ENCODE measurements at places on chromosomes 3 and 15.
A peak's percentile ranks its signal among the peaks of the same experiment; 100 is the strongest.

DNA sequence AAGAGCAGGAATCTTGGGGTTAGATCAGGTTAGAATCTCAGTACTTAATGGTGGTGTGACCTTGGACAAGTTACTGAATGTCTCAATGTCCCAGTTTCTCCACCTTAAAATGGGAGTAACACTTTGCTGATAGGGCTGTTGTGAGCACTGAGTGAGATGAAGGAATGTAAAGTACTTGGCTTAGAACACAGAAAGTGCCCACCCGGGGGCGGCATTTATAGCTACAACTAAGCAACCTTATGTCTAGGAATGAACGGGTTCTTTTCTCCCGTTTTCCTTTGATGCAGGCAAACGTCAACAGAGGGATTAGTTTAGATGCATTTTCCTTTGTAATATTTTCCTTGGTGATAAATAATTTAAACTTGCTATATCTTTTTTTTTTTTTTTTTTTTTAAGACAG lies 176.6 kb downstream of the USP13 start:
- DNase-seq = no peak

GRCh38 chr3:194690501-194691372 lies 5.1 kb downstream of the FAM43A start:
- no peak for DNase-seq

DNA sequence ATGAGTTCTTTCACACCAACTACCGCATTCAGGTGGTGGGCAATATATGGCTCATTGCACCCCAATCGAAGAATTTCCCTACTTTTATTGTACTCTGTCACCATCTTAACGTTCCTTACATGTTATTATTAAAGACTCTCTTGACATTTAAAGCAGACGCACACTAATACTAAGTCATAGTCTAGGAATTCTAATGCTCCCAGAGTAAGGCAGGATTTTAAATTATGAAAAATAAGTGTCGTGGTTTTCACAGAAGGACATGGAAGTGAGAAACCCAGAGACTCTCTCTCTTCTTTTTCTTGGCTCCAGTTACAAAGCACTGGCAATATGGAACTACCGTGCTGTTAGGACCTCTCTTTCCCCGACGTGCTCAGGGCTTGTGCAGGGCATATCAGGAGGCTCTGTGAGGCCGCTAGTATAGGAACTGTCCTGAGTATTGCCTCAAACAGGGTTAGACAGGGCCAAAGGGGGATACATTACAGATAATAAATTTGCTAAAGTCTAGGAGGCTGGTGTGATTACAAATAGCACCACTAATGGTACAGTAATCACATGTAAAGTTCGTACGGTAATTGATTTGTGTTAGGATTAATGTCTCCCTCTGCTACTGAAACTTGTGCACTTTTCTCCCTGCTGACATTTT lies 590.8 kb downstream of the FOXP1 start:
- DNase-seq = no peak

DNA sequence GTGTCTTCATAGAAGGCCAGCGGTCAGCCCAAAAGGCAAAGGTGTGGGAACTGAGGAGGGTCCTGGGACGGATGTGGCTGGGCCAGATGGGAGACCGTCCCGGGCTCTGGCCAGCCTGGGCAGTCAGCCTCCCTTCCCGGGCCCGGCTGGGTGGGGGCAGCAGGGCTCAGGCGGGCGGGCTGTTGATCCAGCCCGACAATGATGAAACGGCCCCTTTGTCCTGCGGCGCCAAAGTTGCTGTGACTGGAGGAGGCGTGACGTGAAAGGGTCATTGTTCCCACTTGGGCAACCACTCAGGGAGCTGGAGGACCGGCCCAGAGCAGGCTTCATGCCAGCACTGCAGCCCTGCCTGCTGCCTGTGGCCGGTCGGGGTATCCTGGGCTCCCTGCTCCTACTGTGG lies 16.5 kb downstream of the DUSP7 start:
- DNase-seq = peak; percentile 81

- DNase-seq = no peak
Observed at GRCh38 chr3:22175947-22176346, 424.9 kb upstream of the ZNF385D start.

DNA sequence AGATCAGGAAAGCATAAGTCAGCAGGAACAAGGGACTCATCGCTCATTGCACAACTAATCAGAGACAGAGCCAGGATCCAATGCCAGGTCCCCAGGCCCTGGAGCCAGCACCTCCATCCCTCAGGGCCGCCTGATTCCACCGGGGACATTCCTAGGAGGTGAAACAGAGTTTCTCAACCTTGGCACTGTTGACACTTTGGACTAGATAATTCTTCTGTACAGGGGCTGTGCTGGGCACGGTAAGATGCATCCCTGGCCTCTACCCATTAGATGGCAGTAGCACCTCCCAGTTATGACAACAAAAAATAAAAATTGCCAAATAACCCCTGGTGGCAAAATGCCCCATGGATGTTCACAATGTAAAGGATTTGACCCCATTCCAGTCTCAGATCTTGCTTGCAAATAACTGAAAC lies 127.7 kb downstream of the MTHFS start:
- no peak for DNase-seq

- DNase-seq = no peak
Observed at GRCh38 chr3:136576279-136577009, 175.7 kb downstream of the STAG1 start.

- DNase-seq = no peak
Observed at GRCh38 chr3:79497447-79498111, 270.2 kb downstream of the ROBO1 start.

- no peak for DNase-seq
Observed at GRCh38 chr15:90571063-90571541, 41.4 kb downstream of the CRTC3 start.

GRCh38 chr3:37891227-37891626 lies 29.5 kb downstream of the CTDSPL start:
- no peak for DNase-seq

DNA sequence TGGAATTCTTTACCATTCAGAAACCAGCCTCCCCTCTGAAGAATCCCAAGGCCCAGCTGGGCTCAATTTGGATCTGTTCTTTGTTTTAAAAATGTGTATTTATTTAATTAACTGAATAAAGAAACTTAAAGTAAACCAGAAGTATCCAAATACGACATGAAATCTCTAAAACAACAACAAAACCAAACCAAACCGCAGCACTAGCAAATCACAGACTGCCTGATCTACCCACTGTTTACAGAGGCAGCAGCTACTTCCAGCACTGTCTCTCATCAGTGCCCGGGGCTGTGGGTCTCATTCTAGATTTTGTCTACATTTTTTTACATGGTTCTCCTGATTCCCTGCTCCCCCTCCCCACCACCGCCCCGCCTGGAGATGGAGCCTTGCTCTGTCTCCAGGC lies 2.3 kb downstream of the FLNB start:
- no peak for DNase-seq

- no peak for DNase-seq
Observed at GRCh38 chr3:112354642-112355306, 21.8 kb downstream of the CD200 start.

DNA sequence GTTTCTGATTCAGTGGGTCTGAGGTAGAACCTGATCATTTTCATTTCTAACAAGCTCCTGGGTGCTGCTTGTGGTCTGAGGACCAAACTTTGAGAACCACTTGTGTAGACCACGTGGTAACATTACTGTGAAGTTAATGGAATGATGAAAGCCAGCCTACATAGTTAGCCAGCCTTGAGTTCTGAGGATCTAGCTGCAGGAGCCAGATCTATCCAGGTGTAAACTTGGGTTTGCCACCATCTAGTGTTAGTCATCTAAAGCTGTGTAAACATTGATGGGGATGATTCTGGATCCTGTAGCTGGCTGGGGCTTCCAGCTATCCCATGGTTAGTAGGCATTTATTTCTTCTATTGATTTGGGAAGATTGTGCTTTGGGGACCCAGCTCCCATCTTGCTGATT lies 170.0 kb downstream of the TMEM108 start:
- no peak for DNase-seq

GRCh38 chr3:48469046-48469915 lies 22.7 kb downstream of the ATRIP start:
- DNase-seq = no peak

Data from sigmoid colon (tissue), 7 donors.